ENCODE measurements at places on chromosomes 4 and X.

GRCh38 chrX:152866386-152866785 is 31.5 kb upstream of the ZNF185 start:
- no peak for DNase-seq

DNA sequence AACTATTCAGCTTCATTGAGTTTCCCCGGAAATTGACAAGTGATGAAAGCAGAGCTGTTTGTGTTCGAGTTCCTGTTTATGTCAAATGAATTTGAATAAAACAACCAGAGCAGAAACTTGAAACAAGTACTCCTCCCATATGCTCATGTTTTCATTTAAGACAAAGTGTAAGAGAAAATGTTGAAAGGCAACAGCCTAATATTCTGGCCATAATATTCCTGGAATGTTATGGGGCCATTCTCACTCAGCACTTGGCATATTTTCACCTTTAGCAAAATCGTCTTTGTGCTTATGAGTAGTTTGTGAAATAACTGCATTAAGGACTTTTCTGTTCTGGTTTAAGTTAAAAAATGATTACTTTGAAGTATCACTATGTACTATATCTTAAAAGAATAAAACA is 276.0 kb upstream of the FAT1 start:
- no peak for DNase-seq

DNA sequence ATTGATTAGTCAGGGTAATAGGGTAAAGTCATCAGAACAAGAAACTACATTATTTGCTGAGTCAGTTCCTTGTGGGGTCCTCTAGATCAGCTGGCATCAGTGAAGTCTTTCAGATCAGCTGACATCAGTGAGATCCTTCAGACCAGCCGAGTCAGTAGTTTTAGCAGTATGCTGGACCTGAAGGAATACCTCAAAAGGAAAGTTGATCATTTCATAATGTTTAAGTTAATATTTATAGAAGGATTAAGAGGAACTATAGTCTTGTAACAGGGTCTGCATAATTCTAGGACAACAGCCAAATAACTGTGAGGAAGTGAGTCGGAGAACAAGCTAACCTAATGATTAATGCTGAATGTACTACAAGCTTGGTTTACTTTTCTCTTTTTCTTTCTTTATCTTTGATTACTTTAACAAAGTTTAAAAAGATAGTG is 958 bp upstream of the UGT2B7 start:
- DNase-seq = no peak

DNA sequence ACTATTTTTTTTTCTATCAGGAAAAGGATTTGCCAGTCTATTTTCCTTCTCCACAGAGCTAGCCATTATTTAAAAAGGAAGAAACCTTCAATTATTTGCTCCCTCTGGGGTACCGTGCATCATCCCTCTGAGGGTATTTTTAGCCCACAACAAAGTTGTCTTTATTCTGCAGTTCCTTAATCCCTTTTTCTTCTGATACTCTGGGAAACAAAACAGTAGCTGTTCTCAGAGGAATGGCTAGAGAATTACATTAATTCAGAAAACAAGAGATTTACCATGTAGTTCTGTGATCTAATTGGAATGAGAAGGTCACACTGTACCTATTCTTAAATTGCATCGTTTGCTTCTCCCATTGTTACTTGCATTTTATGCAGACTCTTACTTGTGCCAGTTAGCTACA is 1056.7 kb downstream of the STIM2 start:
- DNase-seq = no peak

GRCh38 chr4:103400405-103400804 is 202.3 kb upstream of the CENPE start:
- peak; percentile 11 for DNase-seq

GRCh38 chr4:124790471-124790870 is 77.9 kb upstream of the ANKRD50 start:
- no peak for DNase-seq

GRCh38 chrX:14922437-14922836 is 49.2 kb downstream of the MOSPD2 start:
- DNase-seq = no peak

DNA sequence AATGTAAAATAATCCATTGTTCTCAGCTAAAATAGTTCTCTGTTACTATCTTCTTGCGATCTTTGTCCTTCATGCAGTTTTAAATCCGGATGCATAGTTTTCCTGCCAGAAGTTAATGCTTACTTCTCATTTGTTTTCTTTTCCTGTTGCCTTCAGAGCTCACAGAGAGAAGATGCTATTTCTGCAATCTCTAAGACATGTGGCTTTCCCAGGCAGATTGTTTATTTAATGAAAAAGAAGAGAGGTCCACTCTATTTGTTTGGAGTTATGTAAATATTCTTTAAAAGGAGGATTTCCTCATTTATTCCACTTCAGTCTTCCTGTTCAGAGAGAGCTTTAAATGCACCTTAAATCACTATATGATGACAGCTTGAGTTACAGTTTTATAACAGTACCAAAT is 39.3 kb upstream of the HPGD start:
- DNase-seq = no peak

- DNase-seq = no peak
Measured at GRCh38 chr4:53576676-53577372, 14.5 kb downstream of the LNX1 start.

DNA sequence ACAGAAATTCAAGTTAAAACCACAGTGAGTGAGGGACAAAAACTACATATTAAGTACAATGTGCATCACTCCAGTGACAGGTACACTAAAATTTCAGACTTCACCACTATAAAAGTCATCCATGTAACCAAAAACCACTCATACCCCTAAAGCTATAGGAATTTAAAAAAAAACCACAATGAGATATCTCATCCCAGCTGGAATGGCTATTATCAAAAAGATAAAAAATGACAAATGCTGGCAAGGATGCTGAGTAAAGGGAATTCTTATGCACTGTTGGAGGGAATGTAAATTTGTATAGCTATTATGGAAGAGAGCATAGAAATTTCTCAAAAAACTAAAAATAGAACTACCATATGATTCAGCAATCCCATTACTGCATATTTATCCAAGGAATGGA is 171.1 kb downstream of the HHIP start:
- no peak for DNase-seq

- DNase-seq = no peak
Measured at GRCh38 chr4:100651499-100652175, 133.8 kb upstream of the EMCN start.

GRCh38 chr4:60344908-60345307 is 855.2 kb upstream of the ADGRL3 start:
- DNase-seq = no peak

DNA sequence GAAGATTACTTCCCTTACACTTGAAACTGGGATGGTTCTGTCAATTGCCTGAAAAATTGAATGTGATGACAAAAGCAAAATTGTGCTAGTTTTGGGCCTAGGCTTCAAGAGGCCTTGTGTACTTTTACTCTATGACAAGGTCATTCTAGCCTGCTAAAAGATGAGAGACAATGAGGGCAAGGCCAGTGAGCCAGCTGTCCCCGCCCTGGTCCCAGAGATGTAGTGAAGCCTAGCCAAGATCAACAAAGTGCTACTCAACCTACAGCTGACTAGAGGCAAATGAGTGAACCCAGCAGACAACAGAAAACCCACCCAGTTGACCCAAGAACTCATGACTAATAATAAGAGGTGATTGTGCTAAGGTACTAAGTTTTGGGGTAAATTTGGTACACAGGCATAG is 248.7 kb downstream of the IL15 start:
- DNase-seq = no peak

GRCh38 chrX:46953597-46953996 is 41.4 kb downstream of the JADE3 start:
- DNase-seq = no peak

DNA sequence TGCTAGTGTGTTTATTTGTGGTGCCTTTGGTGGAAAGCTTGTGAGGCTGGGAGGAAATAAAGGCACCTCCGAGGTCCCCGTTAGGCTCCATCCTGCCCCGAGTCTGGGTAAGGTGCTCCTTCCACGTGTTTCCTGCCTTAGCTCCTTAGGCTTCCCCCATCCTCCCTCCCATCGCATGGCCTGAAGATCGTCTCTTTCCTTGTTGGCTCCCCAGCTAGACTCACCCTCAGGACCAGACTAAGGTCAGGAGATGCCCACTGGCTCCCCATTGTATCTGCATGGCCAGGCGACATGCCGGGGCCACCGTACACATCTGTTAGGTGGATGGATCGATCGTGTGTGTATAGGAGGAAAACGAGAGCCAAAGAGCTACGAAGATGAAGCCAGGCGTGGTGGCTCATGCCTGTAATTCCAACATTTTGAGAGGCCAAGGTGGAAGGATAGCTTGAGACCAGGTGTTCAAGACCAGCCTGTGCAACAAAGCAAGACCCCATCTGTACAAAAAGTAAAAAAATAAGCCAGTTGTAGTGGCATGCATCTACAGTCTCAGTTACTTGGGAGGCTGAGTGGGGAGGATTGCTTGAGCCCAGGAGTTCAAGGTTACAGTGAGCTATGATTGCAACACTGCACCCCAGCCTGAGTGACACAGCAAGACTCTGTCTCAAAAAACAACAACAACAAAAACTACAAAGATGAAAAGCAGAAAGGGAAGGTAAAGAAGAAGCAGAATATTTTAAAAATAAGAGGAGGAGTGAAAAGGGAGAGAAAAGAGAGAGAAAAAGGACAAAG is 53.7 kb downstream of the SEPSECS start:
- DNase-seq = no peak

GRCh38 chr4:168646001-168646768 is 149.3 kb downstream of the PALLD start:
- no peak for DNase-seq

DNA sequence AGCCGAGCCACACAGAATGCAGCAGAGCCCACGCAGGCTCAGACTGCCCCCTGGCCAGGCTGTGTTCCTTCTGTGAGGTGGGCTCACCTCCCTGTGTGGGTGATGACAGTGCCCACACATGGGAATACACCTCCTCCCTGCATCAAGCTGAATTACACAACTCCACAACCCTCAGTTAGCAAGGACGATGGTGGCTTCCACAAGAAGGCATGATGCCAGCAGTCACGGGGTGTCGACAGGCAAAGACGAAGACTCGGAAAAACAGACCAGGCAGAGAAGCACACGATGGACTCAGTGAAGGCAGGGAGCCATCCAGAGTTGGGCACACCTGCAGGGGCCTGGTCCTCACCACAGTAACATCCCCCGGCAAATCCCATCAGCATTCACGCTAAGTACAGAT is 12.1 kb downstream of the LETM1 start:
- DNase-seq = no peak

Measured in keratinocyte (primary cell).